ENCODE measurements at places on chromosomes 16 and 17.

DNA sequence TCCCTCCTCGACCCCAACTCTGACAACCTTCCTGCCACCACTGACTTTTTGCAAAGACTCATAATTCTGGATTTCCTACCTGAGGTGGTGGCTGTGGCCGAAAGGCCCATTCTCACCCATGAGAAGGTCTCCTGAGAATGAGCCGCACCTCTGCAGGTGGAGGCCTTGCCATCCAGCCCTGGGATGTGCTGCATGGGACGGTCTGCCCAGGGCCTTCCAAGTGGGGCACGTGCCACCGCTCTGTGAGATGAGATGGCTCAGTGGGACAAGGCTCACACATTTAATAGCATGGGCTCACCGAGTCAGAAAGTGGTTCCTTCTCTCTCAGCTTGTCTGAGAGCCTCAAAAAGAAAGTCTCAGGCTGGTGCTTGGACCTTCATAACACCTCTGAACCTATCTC lies 112.8 kb downstream of the AMFR start:
- DNase-seq, result no peak

GRCh38 chr17:44770166-44770925 lies 11.6 kb downstream of the ADAM11 start:
- no peak for DNase-seq

- DNase-seq, result no peak
These were observed 185.6 kb downstream of the C16orf78 start for GRCh38 chr16:49559242-49559641.

GRCh38 chr16:56667581-56668571 lies at the start of gene MT1G:
Gene MT1G, minus strand, starts transcription at chr16:56668065. Its CDS starts 72 bp downstream, at chr16:56667993.
- no peak for DNase-seq

DNA sequence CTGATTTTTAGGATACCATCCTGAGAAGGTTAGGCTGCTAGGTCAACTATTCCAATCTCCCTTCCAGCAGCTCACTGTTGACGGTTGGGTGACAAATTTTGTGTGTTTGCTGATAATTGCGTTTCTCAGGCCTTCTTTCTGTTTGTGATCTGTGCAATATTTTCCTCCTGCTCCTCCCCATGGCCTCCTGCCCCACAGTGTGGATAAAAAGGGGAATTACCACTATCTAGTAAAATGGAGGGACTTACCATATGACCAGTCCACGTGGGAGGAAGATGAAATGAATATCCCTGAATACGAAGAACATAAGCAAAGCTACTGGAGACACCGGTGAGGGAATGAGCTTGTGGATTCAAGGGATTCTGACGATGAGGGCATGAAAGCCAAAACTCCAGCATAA lies 9.2 kb downstream of the CHD3 start:
- DNase-seq, result peak; percentile 72

GRCh38 chr16:12901597-12902461 lies at the start of gene SHISA9:
Gene SHISA9, plus strand, starts transcription at chr16:12901598.
- DNase-seq, result no peak

GRCh38 chr16:53732296-53732929 lies 28.5 kb downstream of the FTO start:
- DNase-seq, result no peak

DNA sequence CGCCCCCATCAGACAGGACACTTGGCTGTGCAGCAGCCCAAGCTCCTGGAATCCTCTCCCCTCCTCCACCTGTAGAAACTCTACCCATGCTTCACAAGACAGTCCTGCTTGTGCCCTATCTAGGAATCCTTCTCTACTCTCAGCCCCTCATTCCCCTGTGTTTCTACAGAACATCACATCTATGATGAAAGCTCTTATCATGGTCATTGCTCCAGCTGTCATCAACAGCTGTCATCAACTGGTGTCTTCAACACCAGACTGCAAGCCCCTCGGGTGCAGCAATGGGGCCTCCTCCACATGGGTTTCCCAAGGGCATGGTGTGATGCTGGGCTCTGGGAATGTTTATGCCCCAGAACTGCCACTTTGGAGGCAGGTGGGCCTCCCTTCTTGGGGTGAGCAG lies 21.1 kb upstream of the CDRT4 start:
- no peak for DNase-seq

DNA sequence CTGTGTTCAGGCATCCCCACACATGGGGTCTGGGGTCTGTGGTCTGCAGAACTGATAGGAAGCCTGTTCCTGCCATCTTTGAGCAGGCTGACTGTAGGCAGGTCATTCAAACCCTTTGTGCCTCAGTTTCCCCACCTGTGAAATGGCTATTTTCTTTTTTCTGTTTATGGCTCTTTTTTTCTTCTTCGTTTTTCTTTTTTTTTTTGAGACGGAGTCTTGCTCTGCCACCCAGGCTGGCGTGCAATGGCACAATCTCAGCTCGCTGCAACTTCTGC lies 72.5 kb downstream of the ABCC6 start:
- DNase-seq, result no peak

DNA sequence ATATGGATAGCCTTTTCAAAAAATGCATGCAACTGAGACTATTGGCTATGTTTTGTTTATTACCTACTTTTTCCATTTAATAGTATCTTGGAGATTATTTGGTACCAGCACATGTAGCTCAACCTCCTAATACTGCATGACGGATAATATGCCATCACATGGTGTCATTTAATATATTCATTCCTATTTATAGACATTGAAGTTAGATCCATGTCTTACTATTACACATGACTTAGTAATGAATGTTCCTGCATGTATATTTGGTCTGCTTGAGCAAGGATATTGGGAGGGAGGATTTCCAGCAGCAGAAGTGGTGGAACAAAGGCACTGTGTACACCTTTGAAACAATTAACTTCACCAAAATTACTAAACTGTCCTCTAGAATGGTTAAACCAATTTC lies 561.3 kb downstream of the WWOX start:
- no peak for DNase-seq

DNA sequence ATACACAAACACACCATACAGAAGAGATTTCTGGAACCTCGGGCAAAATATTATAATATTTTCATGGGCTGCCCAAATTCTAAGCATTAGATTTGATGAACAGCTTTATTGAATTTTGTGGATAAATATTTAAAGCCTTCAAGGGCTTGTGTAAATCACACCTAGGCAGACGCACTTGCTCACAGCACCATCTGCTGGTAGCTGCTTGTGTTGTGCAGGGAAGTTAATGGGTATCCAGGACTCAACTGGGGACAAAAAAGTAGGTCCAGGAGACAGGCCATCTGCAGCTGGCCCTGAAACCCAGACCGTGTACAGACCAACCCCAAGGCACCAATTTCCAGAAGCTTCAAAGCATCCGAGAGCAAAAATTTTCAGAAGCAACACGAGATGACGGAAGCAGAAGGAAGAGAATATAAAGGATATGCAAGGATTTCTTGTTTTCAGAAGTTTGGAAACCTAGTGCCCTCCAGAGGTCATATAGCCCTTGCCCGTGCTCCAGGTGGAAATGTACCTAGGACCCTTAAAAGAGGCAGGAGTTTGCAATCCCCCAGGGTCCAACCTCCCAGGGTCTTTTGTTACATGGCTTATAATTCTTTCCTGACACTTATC lies 140.0 kb downstream of the CHD9NB start:
- DNase-seq, result peak; percentile 49

GRCh38 chr17:32672711-32673110 lies 185.9 kb downstream of the CDK5R1 start:
- no peak for DNase-seq

DNA sequence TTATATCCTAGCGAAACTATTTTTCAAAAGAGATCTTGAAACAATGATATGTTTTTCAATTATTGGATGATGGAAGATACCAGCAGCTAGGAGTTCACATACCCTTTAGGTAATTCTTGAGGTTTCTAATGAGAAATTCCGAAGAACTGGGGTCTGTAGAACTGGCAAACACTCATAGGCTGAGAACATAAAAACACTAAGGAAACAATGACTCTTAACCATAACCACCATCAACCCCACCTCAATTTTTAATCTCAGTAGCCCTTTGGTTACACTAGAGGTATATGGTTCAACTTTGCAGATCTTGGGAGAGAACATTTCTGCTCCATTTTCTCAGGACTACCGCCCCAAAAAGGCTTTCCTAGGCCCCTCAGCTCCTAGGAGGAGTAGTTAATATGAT lies 65.7 kb upstream of the NPEPPS start:
- no peak for DNase-seq

Measured in AG08396 (cell line).